ENCODE measurements at places on chromosomes 7 and 10. TPM values are rescaled to one million over a fixed set of nuclear protein-coding genes. Genes with fewer than 3 reads are reported as not detected.

The CRYGN gene
- total RNA-seq: not detected

The NKX1-2 gene
- total RNA-seq: not detected

The STEAP1 gene
- total RNA-seq: 12.5 TPM

The RBM20 gene
- total RNA-seq: 0.18 TPM

The NPC1L1 gene
- not detected for total RNA-seq

The SEC31B gene
- 3.2 TPM for total RNA-seq

The TLL2 gene
- 0.60 TPM for total RNA-seq

The GHRHR gene
- not detected for total RNA-seq

The ZNF736 gene
- 10.5 TPM for total RNA-seq

The AKR1C1 gene
- total RNA-seq: 6.8 TPM

The TFR2 gene
- 0.89 TPM for total RNA-seq

The SAMD9L gene
- total RNA-seq: 17.0 TPM

The GBX1 gene
- not detected for total RNA-seq

The LIPK gene
- not detected for total RNA-seq

The DIP2C gene
- total RNA-seq: 19.0 TPM

The CTNNA3 gene
- total RNA-seq: under 0.01 TPM

The TEX47 gene
- total RNA-seq: not detected

Data from smooth muscle cell of the umbilical artery (primary cell).